Esophagus muscularis mucosa (tissue), 4 donors: ENCODE measurements at places on chromosomes 12 and 14. TPM values are rescaled to one million over a fixed set of nuclear protein-coding genes. Genes with fewer than 3 reads are reported as not detected.

DNA sequence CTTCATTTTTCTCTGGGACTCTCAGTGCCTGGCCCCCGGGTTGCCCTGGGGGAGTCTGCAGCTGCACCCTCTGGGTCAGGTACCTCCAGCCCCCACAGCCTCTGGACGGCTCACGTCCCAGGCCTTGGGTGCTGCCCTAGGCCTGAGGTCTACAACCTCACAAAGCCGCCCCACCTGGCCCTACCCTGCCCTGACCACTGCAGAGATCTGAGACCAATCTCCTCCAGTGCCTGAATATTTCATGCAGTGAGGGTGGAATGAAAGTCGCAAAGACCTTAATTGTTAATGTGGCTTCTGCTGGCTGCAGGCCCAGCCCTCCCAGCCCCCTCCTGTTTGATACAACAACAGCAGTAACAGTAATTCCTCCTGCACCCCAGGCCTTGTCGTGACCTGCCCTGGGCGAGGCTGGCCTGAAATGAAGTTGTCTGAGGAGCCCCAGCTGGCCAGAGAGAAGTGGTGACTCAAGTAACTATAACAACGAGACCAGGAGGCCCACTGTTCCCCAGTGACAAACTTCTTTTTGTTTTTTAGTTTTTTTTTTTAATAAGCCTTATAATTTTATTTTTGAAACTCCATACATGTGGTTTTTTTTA is 8.8 kb upstream of the CCDC85C start:
- no peak for DNase-seq

Gene SERPINA3
- 262 TPM for total RNA-seq

DNA sequence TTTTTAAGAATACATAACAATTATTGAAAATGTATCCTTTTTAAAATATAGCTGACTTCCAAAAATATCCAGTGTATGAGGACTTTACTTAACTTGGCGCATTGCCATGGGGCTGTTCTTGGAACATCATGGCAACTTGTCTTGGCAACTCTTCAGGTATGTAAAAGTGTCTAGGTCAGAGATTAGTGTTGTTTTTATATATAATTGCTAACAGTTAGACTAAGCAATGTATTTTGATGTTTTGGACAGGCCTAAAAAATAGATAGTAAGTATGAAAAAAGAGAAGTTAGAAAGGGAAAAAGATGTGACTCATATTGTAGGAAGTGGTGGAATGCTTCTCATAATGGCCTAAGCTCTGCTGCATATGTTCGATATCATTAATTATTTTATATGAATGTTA is 70.9 kb downstream of the MON2 start:
- no peak for DNase-seq

GRCh38 chr12:50100561-50100960 is 3.2 kb upstream of the GPD1 start:
- no peak for DNase-seq

DNA sequence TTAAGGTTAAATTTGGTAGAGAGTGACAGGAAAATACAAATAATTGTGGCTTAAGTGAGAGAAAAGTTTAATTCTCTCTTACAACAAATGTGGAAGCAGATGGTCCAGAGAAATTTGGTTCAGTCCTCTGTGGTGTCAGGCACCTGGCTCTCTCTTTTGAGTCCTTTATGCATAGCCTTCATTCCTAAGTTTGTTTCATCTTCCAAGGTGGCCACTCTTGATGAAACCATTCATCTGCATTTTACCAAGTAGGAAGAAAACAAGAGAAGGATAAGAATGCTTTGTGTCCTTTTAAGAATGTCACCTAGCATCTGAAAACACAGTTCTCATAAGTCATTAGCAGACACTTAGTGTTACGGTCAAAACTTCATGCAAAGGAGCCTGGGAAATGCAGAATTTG is 442.5 kb downstream of the CCER1 start:
- DNase-seq, result no peak

GRCh38 chr12:78261901-78262300 is 431.2 kb downstream of the NAV3 start:
- DNase-seq, result no peak

GRCh38 chr12:111467092-111467856 is 61.6 kb downstream of the SH2B3 start:
- DNase-seq, result no peak

DNA sequence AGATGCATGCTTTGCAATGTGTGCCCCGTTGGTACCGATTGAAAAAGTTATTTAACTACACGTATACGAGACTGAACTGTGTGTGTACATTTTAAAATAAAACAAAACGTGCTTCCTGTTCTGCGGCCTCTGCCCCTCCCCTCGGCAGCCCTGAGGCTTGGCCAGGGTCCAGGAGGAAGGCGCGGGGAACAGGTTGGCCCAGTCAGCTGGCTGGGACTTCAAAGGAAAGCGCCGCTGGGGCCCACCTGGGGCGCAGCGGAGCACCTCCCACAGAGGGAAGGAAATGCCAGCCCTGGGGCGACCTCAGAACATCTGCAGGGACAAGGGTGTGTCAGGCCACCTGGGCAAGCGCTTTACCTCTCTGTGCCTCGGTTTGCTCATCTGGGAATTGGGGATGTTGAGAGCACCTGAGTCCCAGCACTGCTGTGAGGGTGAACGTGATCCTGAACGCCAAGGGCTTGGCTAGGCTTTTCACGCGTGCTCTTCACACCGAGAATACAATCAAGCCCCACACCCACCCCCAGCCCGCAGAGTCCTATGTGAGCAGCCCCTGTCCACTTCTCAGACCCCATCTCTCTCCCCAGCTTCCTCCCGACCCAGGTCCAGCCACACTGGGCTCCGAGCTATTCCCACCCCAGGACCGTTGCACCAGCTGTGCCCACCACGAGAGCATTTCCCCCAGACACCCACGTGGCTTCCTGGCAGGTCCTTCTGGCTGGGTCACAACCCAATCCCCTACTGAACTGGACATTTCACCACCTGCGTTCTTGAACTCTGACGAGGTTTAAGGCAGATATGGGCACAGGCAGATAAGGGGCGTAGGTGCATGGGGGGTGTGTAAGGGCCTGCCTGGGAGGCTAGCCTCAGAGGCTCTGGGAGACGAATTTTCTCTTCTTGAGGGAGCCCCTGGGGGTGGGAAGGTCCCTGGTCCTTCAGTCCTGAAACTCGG is 41.9 kb upstream of the NCOR2 start:
- DNase-seq, result no peak

- no peak for DNase-seq
Observed at GRCh38 chr14:105070760-105071137, 5.5 kb upstream of the GPR132 start.

Gene KRT6A
- total RNA-seq, result not detected

DNA sequence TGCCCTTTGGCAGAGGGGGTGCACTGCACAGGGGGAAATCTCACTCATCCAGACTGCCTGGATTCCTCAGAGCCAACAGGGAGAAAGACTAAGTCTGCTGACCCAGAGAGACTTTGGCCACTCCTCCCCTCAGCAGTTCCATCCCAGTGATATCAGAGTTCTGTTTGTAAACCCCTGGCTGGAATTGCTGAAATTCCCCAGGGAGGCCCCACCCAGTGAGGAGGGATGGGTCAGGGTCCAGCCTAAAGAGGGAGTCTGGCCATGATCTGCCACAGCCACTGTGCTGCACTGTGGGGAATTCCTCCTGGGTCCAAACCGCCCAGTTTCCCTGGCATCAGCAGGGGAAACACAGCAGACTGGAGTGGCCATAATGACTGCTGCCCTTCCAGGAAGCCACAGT is 54.9 kb upstream of the USP15 start:
- DNase-seq, result no peak

GRCh38 chr14:99707921-99708320 is 23.8 kb downstream of the CYP46A1 start:
- peak; percentile 42 for DNase-seq

- DNase-seq, result no peak
Observed at GRCh38 chr12:124661341-124661740, 93.9 kb upstream of the NCOR2 start.

- no peak for DNase-seq
Observed at GRCh38 chr12:111901182-111901581, 59.2 kb downstream of the MAPKAPK5 start.

Gene VPS37B
- total RNA-seq, result 21.2 TPM

GRCh38 chr12:123096182-123096581 is 54.7 kb downstream of the PITPNM2 start:
- DNase-seq, result no peak

GRCh38 chr14:105475269-105476096 is 862 bp downstream of the CRIP2 start:
- DNase-seq, result no peak

- no peak for DNase-seq
Observed at GRCh38 chr12:96215919-96216273, 21.7 kb downstream of the ELK3 start.

Gene KLHL28
- 7.6 TPM for total RNA-seq

GRCh38 chr14:25116607-25117006 is 66.7 kb upstream of the STXBP6 start:
- no peak for DNase-seq

Gene KRT75
- total RNA-seq, result not detected

Gene LMO3
- 66.1 TPM for total RNA-seq

Gene COCH
- 0.42 TPM for total RNA-seq

Gene CAPRIN2
- 32.4 TPM for total RNA-seq

Gene ACSM4
- total RNA-seq, result not detected

DNA sequence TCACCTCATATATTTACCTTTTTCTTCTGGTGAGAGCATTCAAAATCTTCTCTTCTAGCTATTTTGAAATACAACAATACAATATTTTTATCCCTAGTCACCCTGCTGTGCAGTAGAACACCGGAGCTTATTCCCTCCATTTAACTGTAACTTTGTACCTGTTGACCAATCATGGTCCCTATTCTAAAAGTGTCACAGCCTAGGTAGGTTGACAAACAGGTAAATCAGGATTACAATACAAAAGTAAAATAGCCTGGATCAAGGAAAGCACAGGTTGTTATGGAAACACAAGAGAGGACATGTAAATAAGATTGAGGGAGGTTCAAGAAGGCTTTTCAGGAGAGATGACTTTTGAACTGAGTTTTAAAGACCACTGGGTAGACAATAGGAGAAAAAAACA is 670.9 kb downstream of the DIO2 start:
- DNase-seq, result no peak

GRCh38 chr12:80232837-80233236 is 133.5 kb downstream of the OTOGL start:
- DNase-seq, result no peak

- no peak for DNase-seq
Observed at GRCh38 chr14:100609941-100610391, 22.7 kb upstream of the BEGAIN start.

GRCh38 chr14:70692210-70692609 is 50.5 kb downstream of the TTC9 start:
- no peak for DNase-seq

Gene NOS1
- 2.5 TPM for total RNA-seq

- DNase-seq, result no peak
Observed at GRCh38 chr14:33475623-33476022, 475.3 kb downstream of the EGLN3 start.

Gene TMEM63C
- total RNA-seq, result 0.91 TPM

DNA sequence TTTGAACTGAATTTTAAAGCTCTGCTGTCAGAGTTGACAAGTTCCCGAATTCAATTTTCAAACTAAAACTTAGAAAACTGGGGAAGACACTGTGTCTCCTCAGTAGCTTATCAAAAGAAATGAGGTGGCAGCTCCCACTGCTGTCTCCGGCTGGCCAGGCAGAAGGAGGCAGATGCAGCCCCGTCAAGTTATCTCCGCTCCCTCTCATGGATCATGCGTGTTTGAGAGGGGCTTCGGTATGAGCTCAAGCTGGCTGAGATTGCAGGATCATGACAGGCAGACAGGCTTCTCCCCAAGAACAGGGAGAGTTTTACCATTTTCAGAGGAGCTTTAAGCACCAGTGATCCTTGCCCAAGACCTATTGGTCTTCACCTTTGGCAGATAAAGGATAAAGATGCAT is 88.8 kb downstream of the NEDD1 start:
- no peak for DNase-seq

Gene TMEM30B
- 4.4 TPM for total RNA-seq

Gene CCDC38
- total RNA-seq, result not detected

- DNase-seq, result no peak
Observed at GRCh38 chr14:100476012-100476822, 111.0 kb downstream of the BEGAIN start.

DNA sequence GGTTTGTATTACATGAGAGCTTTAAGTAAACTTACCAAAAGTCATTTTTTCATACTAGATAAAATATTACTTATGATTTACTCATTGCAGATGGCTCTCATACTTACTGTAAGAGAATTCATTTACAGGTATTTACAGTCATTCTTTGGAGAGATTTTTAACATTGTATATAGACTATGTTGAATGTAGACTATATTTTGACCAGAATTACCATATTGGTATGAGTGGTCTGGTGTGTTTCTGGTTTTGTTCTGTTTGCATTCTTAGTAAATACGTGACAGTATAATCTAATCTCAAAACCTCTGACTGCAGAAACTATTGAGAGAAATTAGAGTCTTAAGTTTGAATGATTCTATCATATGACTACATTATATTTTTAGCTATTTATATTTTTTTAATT is 91.1 kb downstream of the USP15 start:
- DNase-seq, result no peak

Gene RPS6KL1
- 5.8 TPM for total RNA-seq

DNA sequence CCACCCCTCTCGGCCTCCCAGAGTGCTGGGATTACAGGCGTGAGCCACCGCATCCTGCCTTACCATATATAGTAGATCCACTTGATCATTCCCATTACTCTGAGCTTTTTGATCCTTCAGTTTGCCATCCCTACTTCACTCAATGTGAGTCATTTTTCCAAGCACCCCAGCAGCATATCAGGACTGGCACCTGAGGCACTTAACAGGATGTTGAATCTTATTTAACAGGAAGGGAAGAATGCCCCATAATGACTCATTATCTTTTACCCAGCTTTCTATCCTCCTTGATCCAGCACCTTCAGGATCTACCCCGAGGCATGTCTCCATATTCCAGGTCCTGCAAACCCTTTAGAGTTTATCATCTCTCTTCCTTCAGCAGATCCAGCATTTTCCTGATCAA is 84.9 kb upstream of the CMKLR1 start:
- no peak for DNase-seq

- DNase-seq, result no peak
Observed at GRCh38 chr14:85479771-85480170, 50.2 kb upstream of the FLRT2 start.

Gene RNASE7
- total RNA-seq, result not detected

DNA sequence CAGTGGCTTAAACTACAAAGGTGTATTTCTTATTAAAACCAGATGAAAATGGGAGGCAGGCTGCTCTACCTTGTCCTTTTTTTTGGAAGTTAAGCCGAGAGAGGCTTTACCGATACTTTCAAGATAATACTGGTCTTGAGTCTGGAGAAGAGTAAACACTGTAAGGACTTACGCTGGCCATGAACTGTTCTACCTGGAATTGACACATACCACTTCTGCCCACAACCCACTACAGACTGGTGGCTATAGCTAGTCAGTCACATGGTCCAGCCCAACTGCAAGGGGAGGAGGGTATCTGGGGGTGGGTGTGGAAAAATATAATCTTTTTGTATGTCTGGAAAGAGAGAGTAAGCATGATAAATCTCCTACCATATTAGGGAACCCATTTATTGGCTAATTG is 4.4 kb upstream of the FUT8 start:
- no peak for DNase-seq

Gene CAPZA3
- not detected for total RNA-seq
